ENCODE measurements at places on chromosomes 3 and 15.
A peak's percentile ranks its signal among the peaks of the same experiment; 100 is the strongest.

GRCh38 chr15:39595338-39596221 lies 14.7 kb downstream of the THBS1 start:
- DNase-seq: no peak

GRCh38 chr3:177622520-177622919 lies 425.2 kb upstream of the TBL1XR1 start:
- DNase-seq: no peak

- DNase-seq: peak; percentile 56
Measured at GRCh38 chr15:64009798-64010261, 36.5 kb downstream of the DAPK2 start.

DNA sequence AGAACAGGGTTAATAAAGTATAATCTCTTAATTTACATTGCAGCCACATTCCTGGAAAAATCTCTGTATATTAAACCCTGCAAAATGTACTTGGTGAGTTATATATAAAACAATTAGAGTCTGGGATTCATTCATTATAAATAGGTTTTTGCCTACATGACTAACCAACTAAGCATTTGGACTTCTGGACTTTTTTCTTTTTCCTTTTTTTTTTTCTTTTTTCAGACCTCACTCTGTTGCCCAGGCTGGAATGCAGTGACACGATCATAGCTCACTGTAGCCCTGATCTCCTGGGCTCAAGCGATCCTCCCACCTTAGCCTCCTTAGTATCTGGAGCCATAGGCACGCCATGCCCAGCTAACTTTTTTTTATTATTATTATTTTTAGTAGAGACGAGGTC lies 4.5 kb downstream of the DNAJC13 start:
- no peak for DNase-seq

DNA sequence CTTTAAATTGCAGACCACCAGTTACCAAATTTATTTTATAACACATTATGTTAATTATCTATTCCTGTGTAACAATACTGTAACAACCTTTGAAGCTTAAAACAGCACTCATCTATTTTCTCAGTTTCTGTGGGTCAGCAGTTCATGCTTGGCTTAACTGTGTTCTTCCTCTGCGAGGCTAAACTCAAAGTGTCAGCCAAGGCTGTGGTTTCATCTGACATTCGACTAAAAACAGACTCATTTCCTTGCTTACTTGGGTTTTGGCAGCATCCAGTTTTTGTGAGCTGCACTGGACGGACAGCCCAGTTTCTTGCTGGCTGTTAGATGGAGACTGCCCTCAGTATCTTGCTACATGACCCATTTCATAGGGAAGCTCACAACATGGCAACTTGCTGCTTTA lies 247.3 kb upstream of the KCNH8 start:
- DNase-seq: no peak

DNA sequence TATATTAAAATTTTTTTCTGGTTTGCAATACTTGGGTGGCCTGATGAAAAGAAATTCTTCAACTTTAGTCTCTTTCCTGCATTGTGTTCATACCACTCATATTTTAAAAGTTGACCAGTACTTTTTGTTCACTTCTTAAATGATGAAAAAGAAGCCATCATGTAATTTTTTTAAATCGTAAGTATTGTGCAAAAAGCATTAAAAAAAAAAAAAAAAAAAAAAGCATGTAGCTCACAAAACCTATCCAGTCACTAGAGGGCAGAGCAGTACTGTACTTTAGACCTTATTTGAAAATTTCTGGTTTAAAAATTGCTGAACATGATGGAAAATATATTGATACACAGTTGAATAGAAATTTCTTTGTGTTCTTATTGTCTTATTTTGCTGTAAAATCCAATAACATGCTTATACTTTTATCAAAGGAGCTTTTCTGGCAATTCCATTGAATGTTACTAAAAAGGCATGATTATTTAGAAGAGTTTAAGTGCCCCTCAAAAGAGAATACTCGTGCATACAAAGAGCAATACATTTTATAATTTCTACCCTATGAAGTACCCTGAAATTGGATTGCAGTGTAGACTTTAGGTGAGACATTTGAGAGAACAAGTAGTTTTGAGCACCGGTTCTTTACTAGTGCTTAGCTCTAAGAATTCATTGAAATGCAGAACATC lies 137.7 kb downstream of the BBX start:
- DNase-seq: no peak

- DNase-seq: no peak
Measured at GRCh38 chr3:45541326-45542321, 52.9 kb upstream of the LIMD1 start.

Data from stimulated activated CD4-positive, alpha-beta T cell treated with anti-CD3 and anti-CD28 coated beads, Interleukin-15, amount 100 ng/mL, for 48 hours (primary cell).